NAMALWA (cell line): ENCODE measurements at places on chromosomes 7 and 10.
A peak's percentile ranks its signal among the peaks of the same experiment; 100 is the strongest.

GRCh38 chr7:46854958-46855473, 726.9 kb downstream of the TNS3 start:
- no peak for DNase-seq

GRCh38 chr10:115157357-115157756, 64.2 kb downstream of the ATRNL1 start:
- DNase-seq = no peak

DNA sequence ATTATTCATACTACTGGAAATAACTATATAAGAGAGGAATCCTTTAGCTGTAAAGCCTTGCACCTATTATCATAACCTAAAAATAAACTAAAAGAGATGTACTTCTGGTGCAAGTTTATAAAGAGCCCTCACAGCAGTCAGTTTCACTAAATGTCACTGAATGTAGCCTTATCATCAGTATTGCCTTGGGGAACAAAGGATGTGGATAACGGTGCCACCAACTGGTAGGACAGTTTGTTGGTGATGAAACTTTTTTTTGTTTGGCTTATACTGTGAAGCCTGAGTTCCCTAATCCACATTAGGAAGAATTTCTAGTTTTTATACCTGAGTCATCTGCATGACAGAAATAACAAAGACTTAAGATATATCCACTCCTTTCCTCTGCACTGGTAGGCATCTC, 117.9 kb upstream of the COL1A2 start:
- peak; percentile 59 for DNase-seq

DNA sequence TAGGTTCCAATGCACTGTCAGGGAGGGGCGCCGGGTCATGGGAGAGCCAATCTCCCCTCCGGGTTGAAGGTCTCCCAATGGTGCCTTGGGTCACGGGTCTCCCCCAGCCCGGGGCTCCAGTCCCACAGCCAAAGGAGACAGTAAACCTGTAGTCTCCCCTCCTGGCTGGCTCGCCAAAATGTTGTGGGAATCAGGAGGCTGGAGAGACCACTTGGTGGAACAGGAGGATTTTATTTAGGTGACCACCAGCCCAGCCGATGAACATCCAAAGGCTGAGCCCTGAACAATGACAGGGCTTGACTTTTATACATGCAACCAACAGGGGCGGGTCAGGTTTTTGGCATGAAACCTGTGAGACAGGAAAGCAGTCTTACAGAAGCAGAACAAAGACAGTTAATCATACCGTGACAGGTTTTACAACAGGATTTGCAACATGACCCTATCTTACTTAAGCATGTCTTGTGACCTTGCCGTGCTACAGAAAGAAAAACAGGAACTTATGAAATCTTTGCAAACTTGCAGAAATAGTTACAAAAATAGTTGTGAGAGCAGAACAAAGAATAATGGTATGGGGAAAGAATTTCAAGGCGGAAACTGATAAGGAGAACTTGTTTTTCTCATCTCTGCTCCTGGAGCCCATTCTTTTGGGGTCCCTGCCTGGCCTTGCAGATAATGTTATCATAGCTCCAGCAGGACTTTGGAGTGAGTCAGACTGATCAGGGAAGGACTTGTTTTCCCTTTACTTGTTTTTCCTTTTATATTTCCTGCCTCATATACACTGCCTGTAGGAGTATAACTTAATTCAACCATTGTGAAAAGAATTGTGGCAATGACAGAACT, 7.1 kb downstream of the ERV3-1 start:
- peak; percentile 76 for DNase-seq

GRCh38 chr10:71835671-71836595, 15.1 kb downstream of the PSAP start:
- peak; percentile 96 for DNase-seq

- DNase-seq = peak; percentile 94
Measured at GRCh38 chr10:45249978-45250693, 65.3 kb downstream of the OR13A1 start.

- no peak for DNase-seq
Measured at GRCh38 chr10:36224431-36224985, 582.4 kb upstream of the FZD8 start.

- DNase-seq = no peak
Measured at GRCh38 chr7:148026713-148027112, 563.9 kb upstream of the C7orf33 start.

- no peak for DNase-seq
Measured at GRCh38 chr7:79406371-79406770, 47.1 kb downstream of the MAGI2 start.

DNA sequence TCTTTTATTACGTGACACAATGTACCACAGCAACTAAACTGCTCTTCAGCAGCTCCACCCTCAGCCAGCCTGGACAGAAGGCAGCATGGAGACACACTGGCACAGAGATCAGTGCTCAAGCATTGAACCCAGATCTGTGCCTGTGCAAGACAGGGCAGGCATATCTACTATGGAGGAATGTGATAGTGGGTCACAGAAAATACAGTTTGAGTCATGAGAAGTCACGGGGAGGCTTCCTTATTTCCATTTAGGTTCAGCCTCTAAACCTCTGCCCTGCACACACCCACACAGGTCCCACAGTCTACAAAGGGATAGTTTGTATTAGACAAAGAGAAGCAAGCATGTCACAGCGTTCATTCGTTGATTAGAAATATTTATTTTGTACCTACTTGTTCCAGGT, 187.4 kb upstream of the AGR3 start:
- DNase-seq = no peak

GRCh38 chr7:27203964-27204594, 4.2 kb upstream of the HOXA13 start:
- DNase-seq = no peak

GRCh38 chr7:150937848-150938561, 40.1 kb downstream of the KCNH2 start:
- no peak for DNase-seq

DNA sequence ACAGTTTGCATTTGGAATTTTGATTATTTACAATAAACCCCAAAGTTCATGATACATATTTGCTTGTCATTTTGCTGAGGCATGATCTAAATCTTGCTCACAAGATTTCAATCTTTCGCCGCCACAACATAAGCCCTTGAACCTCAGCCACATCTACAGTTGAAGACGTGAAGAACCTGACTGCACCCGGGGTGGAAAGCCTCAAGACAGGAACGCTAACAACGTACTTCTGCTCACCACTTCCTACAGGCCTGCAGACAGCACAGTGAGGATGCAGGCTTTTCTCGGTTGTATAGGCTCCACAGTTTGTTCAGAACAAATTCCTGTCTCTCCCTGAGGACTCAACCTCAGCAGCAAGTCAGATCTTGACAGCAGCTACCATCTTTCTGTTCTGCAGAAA, 393.8 kb upstream of the PRKCQ start:
- no peak for DNase-seq

DNA sequence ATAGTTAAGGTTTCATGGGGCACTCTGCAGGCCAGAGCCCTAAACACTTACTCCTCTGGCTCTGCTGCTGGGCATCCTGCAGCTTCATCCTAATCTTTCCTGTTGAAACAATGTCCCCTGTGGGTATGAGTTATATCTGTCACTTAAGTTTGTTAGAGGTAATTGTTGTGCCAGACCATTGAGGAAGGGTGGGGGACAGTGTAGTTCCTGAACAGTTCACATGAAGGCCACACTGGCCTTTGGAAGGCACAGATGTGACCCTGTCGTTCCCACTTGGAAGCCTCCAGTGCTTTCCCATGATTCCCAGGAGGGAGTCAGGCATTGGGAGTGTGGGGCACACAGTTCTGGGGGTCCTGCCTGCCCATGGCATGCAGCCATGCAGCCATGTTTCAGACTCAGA, 65.3 kb downstream of the WDFY4 start:
- DNase-seq = no peak
